ENCODE measurements at places on chromosomes 5 and 9.
A peak's percentile ranks its signal among the peaks of the same experiment; 100 is the strongest.

- DNase-seq, result peak; percentile 39
Observed at GRCh38 chr5:32092938-32093812, 80.9 kb downstream of the GOLPH3 start.

GRCh38 chr5:173745123-173745522, 128.7 kb upstream of the BOD1 start:
- DNase-seq, result no peak

GRCh38 chr5:2382776-2383697, 368.4 kb downstream of the IRX2 start:
- DNase-seq, result no peak

- no peak for DNase-seq
Observed at GRCh38 chr5:87258507-87258906, 9.2 kb upstream of the RASA1 start.

DNA sequence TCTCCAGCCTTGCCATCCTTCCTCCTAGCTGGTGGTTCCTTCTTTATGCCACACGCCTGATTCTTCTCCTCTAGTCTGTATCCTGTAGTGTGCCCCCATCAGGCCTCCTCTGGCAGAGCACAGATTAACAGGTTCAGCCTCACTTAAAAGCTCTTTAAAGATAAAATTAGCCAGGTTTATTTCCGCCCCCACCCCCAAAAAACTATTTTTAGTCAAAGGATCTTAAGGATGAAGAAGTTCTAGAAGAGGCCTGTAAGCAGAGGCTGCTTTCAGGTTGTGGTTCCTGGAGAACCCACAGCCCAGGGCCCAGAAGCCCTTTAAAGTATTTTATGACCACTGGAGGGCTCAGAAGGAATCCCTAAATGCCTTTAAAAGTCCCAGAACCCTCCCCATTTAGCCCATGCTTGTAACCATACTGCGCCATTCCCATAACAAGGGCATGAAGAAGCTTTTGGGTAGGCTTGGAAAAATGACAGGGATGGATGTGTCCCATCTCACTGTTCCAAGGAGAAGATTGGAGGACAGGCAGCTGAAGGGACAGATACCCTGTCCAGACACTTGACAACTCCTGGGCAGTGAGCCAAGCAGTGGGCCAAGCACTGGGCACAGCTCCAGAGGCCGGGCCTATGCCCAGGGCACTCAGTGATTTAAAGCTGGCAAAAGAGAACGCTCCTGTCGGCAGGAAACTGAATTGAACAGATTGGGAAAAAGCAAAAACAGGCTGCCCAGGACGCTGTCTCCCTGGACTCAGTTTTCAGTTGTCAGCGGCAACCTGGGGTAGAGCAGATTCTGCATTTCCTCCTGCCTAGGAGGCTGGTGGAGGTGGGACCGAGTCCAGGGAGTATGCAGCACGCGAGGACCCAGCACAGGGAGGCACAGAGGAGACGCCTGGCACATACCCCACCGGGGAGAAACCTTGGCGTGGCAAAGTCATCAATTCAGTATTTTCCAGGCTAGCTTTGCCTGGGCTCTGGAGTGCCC, 106.3 kb upstream of the SSBP2 start:
- DNase-seq, result no peak

GRCh38 chr5:168132241-168132641, 159.2 kb upstream of the WWC1 start:
- no peak for DNase-seq

DNA sequence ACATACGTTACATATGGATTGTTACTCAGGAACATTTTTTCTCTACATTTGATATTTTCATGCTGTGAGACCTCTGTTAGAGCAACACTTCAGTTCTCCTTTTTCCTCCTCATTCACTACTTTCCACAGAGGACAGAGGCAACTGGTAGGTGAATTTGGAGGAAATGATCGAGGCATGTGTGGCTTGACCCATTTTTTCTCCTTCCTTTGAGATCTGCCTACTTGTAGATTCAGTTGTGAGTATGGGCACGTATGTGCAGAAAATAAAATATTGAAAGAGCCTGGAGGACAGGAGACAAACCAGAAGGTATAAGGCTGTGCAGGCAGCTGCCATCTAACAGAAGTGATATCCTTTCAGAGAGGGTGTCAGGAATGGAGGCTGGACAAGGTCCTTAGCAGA, 19.2 kb upstream of the KIF2A start:
- no peak for DNase-seq

- DNase-seq, result no peak
Observed at GRCh38 chr5:9264301-9264700, 281.6 kb downstream of the SEMA5A start.

- DNase-seq, result no peak
Observed at GRCh38 chr9:136626740-136627642, 35.7 kb upstream of the EGFL7 start.

DNA sequence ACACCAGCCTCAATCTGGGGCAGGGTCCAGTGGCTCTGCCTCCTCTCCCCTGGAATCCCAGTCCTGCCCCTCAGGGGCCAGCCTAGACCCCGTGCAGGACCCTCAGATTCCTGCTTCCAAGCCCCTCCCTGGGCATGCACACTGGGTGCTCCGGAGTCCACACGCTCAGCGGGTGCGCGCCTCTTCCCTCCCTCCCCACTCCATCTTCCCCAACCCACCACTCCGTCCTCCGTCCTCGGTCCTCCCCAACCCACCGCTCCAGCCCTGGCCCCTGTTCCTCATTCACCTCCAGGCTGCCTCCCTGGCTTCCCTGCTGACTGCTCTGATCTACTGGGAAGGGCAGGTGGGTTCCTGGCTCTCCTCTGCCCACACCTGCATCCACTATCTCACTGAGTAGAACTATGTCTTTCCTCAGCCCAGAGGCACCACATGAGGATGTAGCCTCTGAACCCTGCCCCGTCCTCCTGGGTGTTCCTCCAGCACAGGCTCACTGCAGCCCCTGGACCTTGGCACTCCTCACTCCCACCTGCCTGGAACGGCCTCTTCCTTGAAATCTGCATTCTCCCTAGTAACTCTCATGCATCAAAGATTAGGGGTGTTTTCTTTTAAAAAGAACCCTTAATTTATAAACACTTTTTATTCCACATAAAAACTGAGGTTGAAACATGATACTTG, 92.8 kb downstream of the CAMSAP1 start:
- no peak for DNase-seq

DNA sequence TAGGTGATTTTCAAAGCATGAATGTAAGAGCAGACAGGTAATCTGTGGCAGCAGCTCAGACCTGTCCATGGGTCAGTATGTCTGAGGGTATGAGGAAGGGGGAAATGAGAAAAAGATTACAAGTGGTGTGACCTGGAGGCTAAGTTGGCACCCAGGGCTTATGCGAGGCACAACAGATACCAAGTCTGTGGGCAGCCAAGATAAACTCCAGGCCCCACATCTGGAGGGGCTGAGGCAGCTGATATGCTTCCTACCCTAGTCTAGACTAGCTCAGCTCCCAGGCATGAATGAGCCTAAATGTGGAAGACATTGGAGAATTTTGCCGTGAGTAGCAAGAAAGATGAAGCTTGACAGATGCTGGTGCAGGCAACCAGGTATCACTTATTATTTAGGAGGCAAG, 151.7 kb downstream of the PIK3R1 start:
- DNase-seq, result no peak

DNA sequence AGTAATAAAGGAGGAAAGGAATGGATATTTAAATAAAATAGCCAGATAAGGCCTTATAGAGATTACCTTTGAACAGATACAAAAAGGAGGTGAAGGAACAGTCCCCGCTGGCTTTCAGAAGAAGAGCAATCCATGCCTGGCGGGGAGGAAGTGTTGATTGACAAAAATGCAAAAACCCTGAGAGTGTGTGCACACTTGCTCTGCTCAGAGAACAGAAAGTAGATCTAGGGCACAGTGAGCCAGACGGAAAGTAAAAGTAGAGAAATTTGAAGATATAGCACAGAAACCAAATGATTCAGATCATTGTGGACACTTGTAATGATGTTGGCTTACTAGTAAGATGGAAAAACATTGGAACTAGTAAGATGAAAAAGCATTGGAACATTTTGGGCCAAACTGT, 720.6 kb downstream of the PTPRD start:
- no peak for DNase-seq

DNA sequence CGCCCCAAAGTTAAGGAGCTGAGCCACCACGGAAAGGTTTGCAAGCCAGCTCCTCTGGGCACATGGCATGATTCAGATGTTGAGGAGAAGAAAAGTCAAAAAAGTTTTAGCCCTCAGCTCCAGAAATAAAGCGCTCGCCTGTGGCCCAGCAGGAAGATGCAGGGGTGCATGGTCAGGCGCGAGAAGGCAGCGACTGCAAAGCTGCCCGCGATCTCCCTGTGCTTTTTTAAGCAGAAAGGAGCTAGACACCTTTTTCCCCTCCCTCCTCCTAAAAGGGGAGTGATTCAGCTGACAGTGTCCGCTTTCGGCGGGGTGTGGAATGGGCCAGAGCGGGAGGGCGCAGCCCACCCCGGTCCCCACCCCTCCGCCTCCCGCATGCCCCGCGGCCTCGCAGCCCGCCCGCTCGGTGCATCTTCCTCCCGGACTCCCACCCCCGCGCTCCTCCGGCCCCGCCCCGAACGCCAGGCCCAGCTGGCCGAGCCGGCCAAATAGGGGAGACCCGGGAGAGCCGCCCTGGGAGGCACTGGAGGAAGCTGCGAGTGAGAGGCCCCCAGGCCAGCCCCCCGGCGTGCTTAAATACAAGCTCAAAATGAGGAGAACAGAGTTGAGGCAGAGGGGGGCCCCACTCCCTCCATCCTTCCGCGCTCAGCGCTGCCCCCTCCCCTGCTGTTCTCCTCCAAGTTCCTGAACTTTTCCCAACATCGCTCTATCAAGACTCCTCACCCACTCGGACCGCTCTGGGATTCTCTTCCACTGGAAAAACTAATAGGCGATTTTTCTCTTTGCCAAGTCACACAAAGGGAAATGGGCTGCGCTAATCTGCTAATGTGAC, at the start of gene ADAMTS12:
TSS of gene ADAMTS12 (minus strand) at position 203 of the 832 bp plus-strand sequence. CDS start at position 69, 134 bp downstream.
- DNase-seq, result no peak

GRCh38 chr9:6877671-6878161, 119.9 kb downstream of the KDM4C start:
- no peak for DNase-seq

- DNase-seq, result no peak
Observed at GRCh38 chr9:75229605-75230332, 141.5 kb downstream of the OSTF1 start.

DNA sequence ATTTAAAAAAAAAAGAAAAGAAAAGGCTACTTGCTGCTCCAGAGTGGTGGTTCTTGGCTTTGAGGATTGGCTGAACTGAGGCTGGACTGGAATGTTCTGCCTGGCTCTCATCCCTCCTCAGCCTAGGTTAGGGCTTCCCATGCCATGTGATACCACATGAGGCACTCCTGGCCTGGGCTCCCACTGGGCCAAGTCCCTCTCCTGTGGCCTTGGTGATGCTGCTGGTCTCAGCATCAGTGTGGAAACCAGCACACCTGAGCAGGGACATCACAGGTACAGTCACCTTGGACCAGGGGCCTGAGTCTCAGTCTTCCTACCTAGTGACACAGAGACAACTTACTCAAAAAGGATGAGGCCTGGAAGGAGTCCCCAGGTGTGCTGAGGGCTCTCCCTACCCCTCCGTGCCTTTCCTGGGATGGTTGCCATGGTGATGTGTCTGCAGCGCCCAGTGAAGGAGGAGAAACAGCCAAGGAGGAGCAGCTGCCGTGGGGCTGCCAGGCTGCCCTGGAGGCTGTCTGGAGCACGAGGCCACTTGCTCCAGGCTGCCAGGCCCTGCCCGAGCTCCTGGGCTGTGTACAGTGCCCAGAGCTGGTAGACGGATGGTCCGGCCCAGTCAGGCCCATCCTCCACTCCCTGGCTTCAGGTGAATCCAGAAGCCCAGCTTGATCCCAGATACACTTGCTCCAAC, 71.0 kb downstream of the WNK2 start:
- DNase-seq, result no peak

- no peak for DNase-seq
Observed at GRCh38 chr9:131257266-131258025, 18.9 kb downstream of the FAM78A start.

- no peak for DNase-seq
Observed at GRCh38 chr5:157050050-157050449, 8.9 kb downstream of the HAVCR1 start.

DNA sequence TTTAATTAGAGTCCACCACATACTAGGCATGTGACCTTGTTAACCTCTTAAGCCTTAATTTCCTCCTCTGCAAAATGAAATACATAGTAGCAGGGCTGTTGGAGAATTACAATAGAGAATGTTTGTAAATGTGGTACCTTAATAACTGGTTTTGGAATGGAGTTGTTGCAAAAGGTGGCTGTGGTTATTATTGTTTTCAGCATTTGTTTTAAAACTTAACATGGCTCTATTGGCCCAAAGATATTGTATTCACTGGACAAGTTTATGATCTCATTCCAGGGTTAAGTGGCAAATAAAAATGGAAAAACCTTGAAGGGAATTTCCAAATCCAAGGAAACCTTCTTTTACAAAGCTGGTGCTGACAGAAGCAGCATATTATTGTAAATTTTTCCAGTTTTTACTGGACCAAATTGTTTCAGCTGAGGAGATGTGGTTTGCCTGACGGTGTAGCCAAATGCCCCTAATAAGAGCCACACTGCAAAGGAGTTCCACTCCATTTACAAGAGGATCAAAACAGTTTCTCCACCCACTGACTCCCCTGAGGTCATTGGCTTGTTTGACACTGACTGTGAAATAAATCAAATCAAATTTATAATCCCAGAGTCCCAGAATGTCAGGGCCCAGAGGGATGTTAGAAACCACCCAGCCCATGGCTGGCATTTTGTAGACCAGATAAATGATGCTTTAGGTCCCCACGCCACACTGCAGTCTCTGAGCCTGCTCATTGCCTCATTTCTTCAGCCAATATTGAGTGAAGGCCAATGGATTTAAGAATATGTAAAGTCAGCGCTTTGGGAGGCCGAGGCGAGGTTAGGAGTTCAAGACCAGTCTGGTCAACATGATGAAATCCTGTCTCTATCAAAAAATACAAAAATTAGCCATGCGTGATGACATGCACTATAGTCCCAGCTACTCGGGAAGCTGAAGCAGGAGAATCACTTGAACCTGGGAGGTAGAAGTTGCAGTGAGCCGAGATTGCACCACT, 45.2 kb downstream of the ADRA1B start:
- DNase-seq, result no peak

- DNase-seq, result no peak
Observed at GRCh38 chr5:9716838-9717281, 86.7 kb upstream of the TAS2R1 start.

DNA sequence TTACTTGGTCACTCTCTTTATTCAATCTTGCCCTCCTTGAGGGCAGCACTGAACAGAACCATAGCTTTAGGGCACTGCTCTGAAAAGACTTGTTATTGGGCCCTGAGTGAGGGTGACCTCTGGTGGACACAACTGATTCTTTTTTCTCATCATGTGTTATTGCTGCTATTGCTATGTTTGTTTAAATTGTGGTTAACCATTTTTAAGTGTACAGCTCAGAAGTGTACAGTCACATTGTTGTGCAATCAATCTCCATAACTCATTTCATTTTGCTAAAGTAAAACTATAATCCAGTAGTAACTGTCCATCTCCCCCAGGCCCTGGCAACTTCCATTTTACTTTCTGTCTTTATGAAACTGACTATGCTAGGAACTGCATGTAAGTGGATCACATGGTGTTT, 351.1 kb upstream of the RIOK2 start:
- no peak for DNase-seq

DNA sequence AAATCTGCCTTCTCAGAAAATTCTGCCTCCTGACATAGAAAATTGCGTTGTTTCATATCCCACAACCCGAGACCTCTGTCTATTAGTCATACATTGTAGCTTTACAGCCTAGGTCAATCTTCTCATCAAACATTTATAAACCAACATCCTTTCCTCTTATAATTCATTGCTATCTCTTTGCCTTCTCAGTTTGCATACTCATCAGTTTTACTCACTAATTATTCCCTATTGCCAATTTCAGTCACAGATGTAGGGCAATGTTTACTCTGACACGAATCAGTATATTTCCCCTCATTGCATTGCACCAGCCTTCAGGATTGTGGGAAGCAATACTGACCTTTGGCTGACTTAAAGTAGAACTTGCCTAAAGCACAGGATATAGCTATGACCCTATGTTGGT, 247.2 kb downstream of the CEMIP2 start:
- no peak for DNase-seq

Measured in stimulated activated CD4-positive, alpha-beta T cell treated with anti-CD3 and anti-CD28 coated beads, Interleukin-4, amount 100 ng/mL, for 48 hours (primary cell).